Heart right ventricle (tissue), 16 donors: ENCODE measurements at places on chromosomes 5 and 9.

GRCh38 chr9:13215791-13216554, 63.5 kb downstream of the MPDZ start:
- H3K36me3 ChIP-seq = peaks cover 10% of the 10 kb centered on the region
- no peaks in the 10 kb centered on the region for H3K27me3 ChIP-seq
- H3K27ac ChIP-seq = no peak overlapping the region
- no peaks in the 10 kb centered on the region for H3K4me1 ChIP-seq
- H3K4me3 ChIP-seq = no peak overlapping the region

- peaks cover 8% of the 10 kb centered on the region for H3K36me3 ChIP-seq
- no peak for DNase-seq
- no peak overlapping the region for H3K4me3 ChIP-seq
Measured at GRCh38 chr9:122946461-122947005, 5.7 kb downstream of the RABGAP1 start.

DNA sequence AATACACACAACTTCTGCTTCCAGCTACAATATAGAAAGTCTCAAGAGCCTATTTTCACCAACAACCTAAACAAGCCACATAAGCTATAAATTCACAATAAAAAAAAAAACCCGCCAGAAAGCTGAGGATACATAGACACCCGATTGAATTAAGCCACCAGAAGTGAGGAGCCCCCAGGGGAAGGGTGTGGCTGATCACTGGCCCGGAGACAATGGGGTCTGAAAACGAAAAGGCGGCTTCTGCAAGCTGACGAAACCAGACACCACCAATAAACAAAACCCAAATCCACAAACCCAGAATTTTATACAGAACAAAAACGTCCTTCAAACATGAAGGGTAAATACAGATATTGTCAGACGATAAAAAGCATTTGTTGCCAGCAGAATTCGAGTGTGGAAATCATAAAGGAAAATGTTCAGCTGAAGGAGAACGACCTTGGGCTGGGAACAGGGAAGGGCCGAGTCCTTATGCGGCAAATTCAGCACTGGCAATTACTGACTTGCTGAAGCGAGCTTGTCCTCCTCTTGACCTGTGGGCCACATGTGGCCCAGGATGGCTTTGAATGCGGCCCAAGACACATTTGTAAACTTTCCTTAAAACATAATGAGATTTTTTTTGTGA, 39.6 kb upstream of the CEP72 start:
- no peaks in the 10 kb centered on the region for H3K4me1 ChIP-seq
- no peak overlapping the region for H3K4me3 ChIP-seq
- DNase-seq = no peak
- H3K36me3 ChIP-seq = no peaks in the 10 kb centered on the region
- no peak overlapping the region for H3K27ac ChIP-seq
- no peaks in the 10 kb centered on the region for H3K27me3 ChIP-seq

GRCh38 chr5:109989994-109990722, 300.4 kb downstream of the MAN2A1 start:
- H3K36me3 ChIP-seq = no peaks in the 10 kb centered on the region
- H3K27ac ChIP-seq = no peak overlapping the region
- peaks cover 11% of the 10 kb centered on the region for H3K4me1 ChIP-seq
- H3K27me3 ChIP-seq = no peaks in the 10 kb centered on the region
- DNase-seq = no peak

- peaks cover 65% of the 10 kb centered on the region for H3K27me3 ChIP-seq
- H3K4me1 ChIP-seq = peaks cover 30% of the 10 kb centered on the region
- H3K36me3 ChIP-seq = no peaks in the 10 kb centered on the region
- H3K27ac ChIP-seq = no peak overlapping the region
- no peak overlapping the region for H3K4me3 ChIP-seq
- no peak for DNase-seq
Measured at GRCh38 chr9:137049544-137050449, 3.8 kb upstream of the NPDC1 start.

GRCh38 chr5:100900142-100900795, 2.8 kb downstream of the ST8SIA4 start:
- no peaks in the 10 kb centered on the region for H3K27me3 ChIP-seq
- DNase-seq = peak; percentile 22

DNA sequence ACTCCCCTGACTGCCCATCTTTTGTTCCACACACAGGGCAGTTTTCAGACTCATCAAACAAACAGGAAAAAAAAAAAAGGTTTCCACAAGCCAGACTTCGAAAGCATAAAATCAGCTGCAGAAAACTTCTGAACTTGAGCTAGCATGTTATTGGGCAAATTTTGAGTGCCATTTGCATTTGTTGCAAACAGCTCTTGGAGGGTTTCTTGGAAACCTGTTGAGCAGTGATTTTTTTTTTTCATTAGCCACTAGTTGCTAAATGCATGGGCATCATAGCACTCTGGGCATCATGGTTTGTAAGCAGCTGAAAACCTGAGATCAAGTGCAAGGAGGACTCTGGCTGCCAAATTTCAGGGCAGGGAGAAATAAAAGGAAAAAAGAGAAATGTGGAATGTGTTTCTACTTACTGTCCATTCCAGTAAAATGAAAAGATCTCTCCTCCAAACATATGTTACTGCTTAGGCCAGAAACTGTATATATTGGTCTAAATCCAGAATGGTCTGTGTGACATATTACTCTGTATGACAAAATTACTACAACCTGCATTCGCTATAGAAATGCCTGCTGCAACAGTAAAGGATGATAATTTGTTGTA, 85.2 kb upstream of the SMIM23 start:
- H3K27ac ChIP-seq = no peak overlapping the region
- no peaks in the 10 kb centered on the region for H3K27me3 ChIP-seq
- no peak for DNase-seq
- no peaks in the 10 kb centered on the region for H3K4me1 ChIP-seq
- H3K36me3 ChIP-seq = no peaks in the 10 kb centered on the region

DNA sequence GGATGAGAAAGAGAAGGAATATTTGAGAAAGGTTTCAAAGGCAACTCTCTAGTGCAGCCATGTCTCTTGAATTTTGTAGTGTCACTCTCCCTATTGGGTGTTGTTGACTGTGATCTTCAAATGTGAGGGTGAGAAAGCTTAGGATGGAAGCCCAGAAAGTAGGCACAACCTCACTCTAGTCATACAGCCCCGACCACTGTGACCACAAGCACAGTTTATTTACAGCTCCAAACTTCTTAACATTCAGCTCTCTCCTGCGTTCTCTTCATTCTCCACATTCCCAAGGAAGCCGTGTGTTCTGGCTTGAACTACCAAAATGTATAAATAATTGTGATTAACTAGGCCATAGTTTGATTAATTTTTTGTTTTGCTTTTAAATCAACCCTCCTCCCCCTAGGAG, 542.9 kb downstream of the LRRC70 start:
- H3K4me1 ChIP-seq = no peaks in the 10 kb centered on the region
- H3K27ac ChIP-seq = no peak overlapping the region
- H3K4me3 ChIP-seq = no peak overlapping the region
- DNase-seq = no peak

DNA sequence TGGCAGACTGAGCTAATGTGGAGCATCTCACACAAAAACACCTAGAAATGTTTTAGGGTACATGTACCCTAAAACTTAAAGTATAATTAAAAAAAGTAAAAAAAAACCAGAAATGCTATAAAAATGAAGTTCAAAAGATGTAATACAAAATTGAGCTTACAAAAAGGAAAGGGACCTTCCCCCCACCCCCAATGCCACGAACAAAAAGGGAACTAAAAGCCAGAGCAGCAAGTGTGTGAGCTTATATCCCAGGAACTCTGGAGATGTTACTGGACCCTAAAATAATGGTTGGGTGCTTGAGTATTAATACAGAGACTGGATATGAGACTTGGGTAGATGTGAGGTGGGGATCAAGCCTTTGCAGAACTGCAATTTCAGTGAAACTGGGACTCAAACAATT, 11.0 kb downstream of the SPATA9 start:
- H3K27me3 ChIP-seq = no peaks in the 10 kb centered on the region
- no peak overlapping the region for H3K27ac ChIP-seq
- no peak overlapping the region for H3K4me3 ChIP-seq
- no peak for DNase-seq
- H3K36me3 ChIP-seq = no peaks in the 10 kb centered on the region

DNA sequence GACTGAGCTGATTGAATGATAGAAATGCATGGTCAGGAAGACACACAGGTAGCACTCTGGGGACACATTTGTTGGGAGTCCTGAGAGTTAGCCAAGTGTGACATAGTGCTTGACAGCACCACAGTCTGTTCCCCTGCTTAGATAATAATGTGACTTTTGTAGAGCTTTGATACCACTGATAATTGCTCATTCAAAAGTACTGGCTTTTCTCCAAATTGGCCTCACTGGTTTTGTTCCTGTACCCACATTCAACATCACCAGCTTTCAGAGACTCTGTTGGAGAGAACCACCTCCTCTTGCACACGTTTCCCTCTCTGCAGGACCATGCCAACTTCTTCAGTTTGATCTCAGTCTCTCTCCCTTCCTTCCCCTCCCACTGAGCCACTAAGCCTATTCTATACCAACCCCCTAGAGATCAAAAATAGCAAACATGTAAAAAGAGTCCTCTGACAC, 52.5 kb upstream of the IL7R start:
- H3K36me3 ChIP-seq = no peaks in the 10 kb centered on the region
- no peak for DNase-seq
- H3K27ac ChIP-seq = no peak overlapping the region
- H3K4me3 ChIP-seq = no peak overlapping the region
- H3K27me3 ChIP-seq = no peaks in the 10 kb centered on the region

- H3K27ac ChIP-seq = no peak overlapping the region
- H3K4me1 ChIP-seq = peaks cover 34% of the 10 kb centered on the region
- no peaks in the 10 kb centered on the region for H3K27me3 ChIP-seq
- no peaks in the 10 kb centered on the region for H3K36me3 ChIP-seq
- DNase-seq = no peak
- H3K4me3 ChIP-seq = no peak overlapping the region
Measured at GRCh38 chr9:125631391-125632085, 75.5 kb downstream of the MAPKAP1 start.

DNA sequence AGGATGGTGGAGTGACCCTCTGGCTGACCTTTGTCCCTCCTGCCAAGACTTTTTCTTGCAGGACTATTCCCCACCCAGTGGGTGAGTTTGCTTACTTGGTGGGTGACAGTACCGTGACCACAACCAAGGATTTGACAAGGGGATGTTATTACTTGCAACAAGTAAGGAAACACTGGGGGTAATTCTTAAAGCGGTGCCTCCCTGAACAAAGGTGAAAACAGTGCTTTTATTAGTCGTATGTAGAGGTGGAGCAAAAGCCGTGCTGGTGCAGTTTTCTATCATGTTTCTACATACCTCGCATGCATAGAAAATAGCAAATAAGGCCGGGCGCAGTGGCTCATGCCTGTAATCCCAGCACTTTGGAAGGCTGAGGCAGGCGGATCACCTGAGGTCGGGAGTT, 41.0 kb upstream of the KDM4C start:
- no peaks in the 10 kb centered on the region for H3K27me3 ChIP-seq
- no peak overlapping the region for H3K27ac ChIP-seq
- H3K4me3 ChIP-seq = no peak overlapping the region
- no peak for DNase-seq
- H3K4me1 ChIP-seq = peaks cover 6% of the 10 kb centered on the region

DNA sequence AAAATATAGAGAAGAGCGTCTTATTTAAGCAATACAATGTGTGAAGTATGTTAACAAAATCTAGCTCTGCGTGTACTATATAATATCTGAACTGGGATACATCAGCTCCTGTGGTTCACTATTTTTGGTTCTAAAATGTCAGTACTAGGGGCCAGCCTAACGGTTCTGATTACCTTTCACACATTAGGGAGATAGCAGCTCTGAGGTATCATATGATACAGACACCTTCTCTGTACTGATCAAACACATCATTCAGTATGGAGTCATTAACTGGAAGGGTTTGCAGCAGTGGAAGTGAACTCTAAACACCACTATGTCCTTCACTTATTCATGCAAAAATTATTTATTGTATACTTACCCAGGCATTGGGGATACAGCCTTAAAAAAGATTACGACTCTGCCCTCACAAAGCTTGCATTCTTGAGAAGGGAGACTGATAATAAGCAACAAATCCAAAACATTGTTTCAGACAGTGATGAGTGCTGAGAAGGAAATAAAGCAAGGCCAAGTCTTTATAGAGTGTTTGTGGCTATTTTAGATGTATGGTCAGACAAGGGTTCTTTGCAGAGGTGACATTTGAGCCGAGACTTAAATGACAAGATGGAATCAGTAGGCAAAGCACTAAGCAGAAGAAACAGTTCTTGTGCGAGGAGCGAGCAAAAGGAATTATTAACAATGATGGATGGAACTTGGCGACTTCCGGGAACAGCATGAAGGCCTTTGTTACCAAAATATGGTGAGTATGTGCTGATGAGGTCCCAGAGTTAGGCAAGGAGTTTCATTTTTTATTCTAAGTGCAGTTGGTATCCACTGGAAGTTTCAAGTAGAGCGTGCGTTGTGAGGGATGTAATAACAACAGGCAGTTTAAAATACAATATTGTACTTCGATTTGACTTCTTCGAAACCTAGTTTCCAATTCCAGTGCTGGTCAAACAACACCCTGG, 1.8 kb upstream of the LNPEP start:
- H3K36me3 ChIP-seq = no peaks in the 10 kb centered on the region
- H3K27me3 ChIP-seq = no peaks in the 10 kb centered on the region
- H3K27ac ChIP-seq = peak overlapping the region; percentile 97
- H3K4me1 ChIP-seq = peaks cover 38% of the 10 kb centered on the region
- no peak for DNase-seq
- H3K4me3 ChIP-seq = peak overlapping the region; percentile 83

DNA sequence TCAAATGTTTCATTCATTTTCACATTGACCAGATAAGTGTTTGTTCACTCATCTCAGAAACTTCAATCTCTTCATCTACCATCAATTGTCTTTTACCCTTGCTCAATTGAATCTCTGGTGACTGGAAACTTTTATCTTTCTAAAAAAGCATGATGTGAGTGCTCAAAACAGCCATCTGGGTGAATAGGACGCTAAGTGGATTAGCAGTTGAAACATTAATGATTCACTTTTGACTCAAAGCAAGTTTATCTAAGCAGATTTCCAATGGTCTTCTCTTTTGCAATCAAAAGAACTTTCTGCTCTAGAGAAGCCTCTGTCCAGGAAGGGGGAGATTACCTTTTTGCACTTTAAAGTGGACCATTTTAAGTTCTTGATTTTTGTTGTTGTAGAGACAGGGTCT, 22.2 kb downstream of the KLF4 start:
- H3K27ac ChIP-seq = no peak overlapping the region
- no peak for DNase-seq

- no peaks in the 10 kb centered on the region for H3K4me1 ChIP-seq
- H3K27me3 ChIP-seq = no peaks in the 10 kb centered on the region
- no peak for DNase-seq
- H3K36me3 ChIP-seq = peaks cover 97% of the 10 kb centered on the region
- peak overlapping the region; percentile 28 for H3K27ac ChIP-seq
Measured at GRCh38 chr9:107322643-107323042, 39.6 kb downstream of the RAD23B start.

- H3K4me1 ChIP-seq = no peaks in the 10 kb centered on the region
- DNase-seq = no peak
- H3K36me3 ChIP-seq = no peaks in the 10 kb centered on the region
- no peak overlapping the region for H3K4me3 ChIP-seq
- peak overlapping the region; percentile 19 for H3K27ac ChIP-seq
- no peaks in the 10 kb centered on the region for H3K27me3 ChIP-seq
Measured at GRCh38 chr5:139880416-139881142, 85.0 kb downstream of the PSD2 start.

GRCh38 chr5:163766936-163767670, 261.7 kb downstream of the MAT2B start:
- no peaks in the 10 kb centered on the region for H3K4me1 ChIP-seq
- no peaks in the 10 kb centered on the region for H3K36me3 ChIP-seq
- no peaks in the 10 kb centered on the region for H3K27me3 ChIP-seq
- H3K4me3 ChIP-seq = no peak overlapping the region
